Stimulated activated CD4-positive, alpha-beta T cell treated with anti-CD3 and anti-CD28 coated beads, Interleukin-15, amount 100 ng/mL, for 1 hour (primary cell): ENCODE measurements at places on chromosomes 16 and 17.

DNA sequence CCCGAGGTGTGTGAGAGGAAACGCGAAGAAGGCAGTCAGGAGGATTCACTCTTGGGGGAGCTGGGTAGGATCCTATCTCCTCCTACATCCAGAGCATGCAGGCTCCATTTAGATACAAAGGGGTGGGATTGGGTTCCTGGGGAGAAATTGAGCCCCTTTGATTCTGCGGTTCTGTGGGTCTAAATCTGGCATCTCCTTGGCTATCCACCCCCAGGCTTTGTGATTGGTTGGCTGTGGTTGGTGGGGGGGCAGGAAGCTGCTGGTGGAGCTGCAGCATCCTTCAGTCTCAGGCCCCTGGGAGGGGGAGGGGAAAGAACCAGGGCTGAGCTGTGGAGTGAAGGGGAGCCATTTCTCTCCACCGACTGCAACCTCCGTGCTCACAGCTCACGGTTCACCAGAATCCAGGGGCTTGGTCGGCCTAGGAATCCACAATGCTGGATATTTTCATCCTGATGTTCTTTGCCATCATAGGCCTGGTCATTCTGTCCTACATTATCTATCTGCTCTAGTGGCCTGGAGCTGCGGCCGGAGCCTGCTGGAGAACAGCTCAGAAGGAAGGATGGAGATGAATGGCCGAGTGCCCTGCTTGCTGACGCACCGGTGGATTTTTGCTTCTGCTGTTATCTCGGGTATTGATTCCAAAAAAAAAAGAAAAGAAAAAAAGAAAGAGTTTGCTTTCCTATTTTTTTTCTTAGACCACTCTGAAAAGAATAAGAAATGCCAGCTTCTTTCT lies at the start of gene LASP1NB:
Gene LASP1NB (plus strand): TSS at position 352 of the 733 bp plus-strand sequence.
- peak; percentile 15 for DNase-seq

DNA sequence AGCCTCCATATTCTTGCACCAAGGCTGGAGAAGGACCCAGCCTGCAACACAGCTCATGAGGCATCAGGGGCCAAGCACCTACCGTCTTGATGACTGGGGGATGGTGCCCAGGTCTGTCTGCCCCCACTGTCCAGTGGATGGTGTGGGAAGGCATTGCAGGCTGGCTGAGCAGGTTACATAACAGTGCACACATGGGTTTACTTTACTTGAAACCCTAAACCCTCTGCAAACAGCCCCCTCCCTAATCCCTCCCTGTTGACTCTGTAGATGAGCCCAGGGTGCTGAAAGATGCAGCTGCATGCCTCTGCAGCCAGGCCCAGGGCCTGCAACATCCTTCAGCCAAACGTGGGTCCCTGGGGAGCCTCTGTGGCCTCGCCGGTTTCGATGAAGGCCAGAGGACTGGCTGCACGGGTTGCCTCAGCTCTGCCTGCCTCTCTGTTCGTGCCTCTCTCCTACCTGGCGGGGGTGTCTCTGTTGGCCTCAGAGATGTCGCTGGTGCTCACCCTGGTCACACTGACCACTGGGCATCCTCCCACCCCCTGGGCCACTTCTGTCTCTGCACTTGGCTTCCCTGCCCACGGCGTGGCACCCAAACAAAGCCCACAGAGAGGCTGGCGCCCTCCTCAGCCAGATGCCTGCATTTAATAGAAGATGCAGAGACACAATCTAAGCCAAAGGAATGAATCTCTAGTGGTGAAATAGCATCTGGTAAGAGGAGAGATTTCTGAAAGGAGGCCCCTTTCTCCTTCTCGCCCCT lies 95.1 kb downstream of the METRNL start:
- no peak for DNase-seq

- no peak for DNase-seq
Observed at GRCh38 chr17:47401100-47401499, 77.3 kb downstream of the EFCAB13 start.

DNA sequence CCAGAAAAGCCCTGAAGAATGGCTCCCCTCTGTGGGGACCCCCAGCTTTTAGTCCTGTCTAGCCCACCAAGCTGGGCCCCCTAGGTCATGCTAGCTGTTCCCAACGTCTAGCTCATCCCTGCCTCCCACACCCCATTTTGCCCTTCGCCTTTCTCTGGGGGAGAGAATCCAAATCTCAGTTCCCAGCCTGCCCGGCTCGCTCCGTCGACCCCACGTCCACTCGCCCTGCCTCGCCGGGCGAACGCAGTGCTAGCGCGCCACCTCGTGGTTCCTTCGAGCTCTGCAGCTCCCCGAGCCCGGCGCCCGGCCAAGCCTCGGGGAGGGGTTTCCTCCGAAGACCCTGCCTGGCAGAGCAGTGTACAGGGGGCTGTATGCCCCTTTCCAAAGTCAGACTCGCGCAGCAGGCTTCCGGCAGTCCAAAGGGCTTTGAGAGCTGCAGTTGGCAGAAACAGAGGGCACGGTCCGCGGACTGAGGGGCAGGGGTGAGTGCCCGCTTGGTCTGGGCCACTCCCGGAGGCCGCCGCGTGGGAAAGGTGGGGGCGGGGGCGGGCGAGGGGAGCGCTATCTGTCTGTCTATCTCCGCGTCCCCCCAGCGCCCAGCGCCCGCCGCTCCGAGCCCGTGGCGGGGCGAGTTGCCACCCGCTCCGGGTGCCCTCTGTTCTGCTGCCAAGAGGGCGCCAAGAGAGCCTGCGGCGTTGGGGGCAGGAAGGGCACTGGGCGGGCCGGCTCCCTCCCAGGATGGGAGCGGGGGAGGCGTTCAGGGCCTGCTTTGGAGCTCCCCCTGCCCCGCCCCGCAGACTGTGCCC lies 1.7 kb upstream of the DLX3 start:
- peak; percentile 46 for DNase-seq

- no peak for DNase-seq
Observed at GRCh38 chr16:24918641-24919040, 72.9 kb downstream of the SLC5A11 start.

DNA sequence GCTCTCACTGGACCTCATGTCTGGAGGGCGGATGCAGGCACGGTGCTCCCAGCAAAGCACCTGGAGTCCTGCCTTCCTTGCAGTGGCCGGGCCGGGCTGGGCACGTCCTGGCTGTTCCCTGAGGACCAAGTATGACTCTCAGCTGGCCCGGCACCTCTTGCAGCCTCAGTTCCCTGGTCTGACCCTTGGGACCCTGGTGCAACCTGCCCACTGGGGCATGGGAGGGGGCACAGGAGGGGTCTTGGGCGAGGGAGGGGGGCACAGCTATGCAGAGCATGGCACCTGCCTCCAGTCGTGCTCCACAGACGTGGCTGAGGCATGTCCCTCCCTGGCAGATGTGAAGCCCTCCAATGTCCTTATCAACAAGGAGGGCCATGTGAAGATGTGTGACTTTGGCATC lies 19.6 kb downstream of the MAP2K3 start:
- no peak for DNase-seq

GRCh38 chr17:32794533-32795246 lies 82.2 kb downstream of the MYO1D start:
- no peak for DNase-seq

- no peak for DNase-seq
Observed at GRCh38 chr17:46139432-46140210, 53.6 kb downstream of the KANSL1 start.

DNA sequence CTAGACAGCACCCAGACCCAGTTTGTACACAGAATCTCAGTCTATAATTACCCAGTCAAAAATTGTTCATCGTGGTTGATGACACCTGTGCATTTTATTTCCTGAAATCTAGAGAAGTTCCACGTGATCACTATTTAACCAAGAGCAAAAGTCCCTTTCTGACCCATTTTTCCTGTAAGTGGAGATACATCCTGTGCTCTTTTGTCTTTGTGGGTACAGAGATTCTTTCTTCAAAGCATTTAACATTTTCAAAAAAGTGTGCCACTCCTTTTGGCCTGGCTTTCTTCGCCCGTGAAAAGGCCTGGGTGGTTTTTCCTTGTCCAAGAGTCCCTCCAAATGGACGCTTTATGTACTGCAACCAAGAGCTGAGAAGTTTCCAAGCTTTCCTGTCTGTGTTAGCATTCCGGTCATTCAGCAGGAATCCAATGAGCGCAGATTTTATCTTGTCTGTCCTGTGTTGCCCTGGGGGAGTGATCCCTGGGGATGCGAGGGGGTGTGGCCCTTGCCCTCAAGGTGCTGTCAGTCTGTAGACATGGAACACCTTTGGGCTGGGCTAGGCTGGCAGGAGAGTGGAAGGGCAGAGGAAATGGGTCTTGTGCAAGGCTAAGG lies 161.1 kb upstream of the CACNG5 start:
- no peak for DNase-seq

DNA sequence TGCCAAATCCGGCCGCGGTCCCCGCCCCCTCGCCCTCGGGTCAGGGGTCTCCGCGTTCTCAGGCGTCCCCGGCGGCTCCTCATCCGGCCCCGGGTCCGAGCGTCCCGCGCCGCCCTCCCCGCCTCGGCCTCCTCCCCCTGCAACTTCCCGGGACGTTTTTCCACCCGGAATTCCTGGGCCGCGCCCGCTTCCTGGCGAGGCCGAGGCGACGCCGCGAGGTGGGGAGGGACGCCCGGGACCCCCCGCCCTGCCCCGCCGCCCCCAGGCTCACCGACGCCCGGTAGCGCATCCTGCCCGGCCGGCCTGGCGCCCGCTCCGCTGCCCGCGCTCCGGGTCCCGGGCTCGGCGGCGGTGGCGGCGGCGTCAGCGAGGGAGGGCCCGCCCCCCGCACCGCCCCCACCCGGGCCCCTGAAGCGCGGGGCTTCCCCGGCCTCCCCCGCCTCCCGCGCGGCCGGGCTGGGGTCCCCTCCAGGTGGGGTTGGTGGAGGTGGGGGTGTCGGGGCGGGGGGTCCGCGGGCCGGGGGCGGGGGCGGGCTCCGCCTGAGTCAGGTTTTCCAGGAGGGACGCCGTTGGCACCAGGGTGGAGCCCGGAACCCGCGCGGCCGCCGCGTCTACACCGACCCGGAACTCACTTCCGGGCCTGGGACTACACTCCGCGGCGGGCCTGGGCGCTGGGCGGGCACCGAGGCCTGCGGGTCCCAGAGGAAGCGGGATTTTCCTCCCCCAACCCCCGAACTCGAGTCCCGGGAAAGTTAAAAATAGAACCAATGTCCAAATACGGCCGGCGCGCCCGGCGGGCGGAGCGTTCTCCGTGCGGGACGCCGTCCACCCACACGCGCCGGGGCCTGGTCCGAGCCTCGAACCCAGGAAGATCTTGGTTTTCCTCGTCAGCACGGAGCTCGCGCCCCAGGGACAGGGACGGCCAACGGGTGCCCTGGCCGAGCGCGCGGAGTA lies 6.8 kb downstream of the MYO1C start:
- DNase-seq, result peak; percentile 59

DNA sequence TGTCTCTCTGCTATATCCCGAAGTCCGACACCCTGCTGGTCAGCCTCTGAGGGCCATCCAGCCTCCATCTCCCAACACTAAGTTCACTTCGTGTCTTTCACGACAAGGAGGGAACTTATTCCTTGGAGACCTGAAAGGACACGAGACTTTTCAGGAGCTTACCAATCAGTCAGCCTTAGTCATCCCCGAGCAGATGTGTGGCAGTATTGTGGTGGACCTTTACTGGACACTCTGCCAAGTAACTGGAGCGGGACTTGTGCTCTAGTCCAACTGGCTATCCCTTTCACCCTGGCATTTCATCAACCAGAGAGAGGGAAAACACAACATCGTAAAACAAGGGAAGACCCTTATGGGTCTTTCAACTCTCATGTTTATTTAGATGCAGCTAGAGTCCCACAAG lies 87.1 kb downstream of the EMP2 start:
- no peak for DNase-seq

GRCh38 chr17:63735691-63736090 lies 5.9 kb downstream of the STRADA start:
- no peak for DNase-seq

GRCh38 chr17:57523926-57524632 lies 221.0 kb downstream of the CCDC182 start:
- no peak for DNase-seq

DNA sequence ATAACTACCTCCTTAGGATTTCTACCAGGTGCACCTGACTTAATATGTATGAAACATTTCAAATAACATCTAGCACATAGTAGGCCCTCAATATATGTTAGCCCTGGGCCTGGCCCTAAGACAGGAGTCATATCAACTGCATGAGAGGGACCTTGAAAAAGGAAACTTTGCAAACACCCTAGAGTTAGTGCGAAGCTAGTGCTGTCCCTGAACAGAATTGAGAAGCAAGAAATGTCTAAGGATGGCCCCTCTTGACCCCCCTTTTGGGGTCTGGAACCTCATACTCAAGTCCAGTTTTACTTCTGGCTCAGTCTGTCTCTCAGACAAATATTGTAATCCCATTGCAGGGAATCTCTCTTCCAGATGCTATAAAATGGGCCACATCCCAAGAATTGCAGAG lies 80.5 kb downstream of the CBLN1 start:
- no peak for DNase-seq

DNA sequence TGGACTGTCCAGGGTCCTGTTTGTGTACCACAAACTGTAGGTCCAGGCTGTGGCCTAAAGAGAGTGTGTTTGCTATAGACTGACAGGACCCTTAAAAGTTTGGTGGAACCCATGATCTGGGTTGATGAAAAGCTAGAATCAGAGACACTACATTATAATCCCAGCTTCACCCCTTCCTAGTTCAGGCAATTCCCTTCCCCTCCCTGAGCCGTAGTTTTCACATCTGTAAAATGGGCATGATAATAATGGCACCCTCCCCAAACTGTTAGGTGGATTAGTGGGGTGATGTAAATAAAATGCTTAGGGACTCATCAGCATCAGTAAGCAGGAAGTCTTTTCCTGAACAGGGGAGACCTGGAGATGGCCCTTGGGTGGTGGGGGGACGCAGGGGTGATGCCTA lies 2.5 kb downstream of the SCNN1B start:
- DNase-seq, result no peak

DNA sequence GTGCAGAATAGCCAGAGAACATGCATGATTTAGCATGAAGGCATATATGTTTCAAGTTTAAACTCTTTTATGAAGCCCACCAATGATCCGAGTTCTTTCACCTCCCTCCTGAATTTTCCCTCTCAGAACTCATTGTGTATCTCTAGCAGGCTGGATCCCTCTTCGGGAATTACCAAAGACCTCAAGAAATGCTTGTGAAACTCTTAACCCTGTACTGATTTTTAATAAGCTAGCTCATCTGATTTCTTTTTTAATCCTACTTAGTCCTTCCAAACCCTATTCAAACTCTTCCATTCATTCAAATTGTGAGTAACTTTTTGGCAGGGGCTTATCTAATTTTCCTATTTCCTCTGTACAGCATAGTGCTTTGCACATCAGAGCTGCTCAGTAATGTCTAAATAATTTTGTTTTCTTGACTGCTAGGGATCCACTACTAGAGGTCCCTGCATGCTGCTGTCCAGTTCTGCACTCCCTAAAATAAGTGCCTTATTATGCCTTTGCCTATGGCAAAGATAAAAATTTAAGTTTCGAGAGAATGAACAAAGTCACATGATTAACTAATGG lies 723.8 kb downstream of the CDH11 start:
- no peak for DNase-seq

- no peak for DNase-seq
Observed at GRCh38 chr16:57646388-57647039, 18.1 kb downstream of the ADGRG1 start.
